Testis (tissue), 5 donors: ENCODE measurements at places on chromosomes 2 and 18.
A peak's percentile ranks its signal among the peaks of the same experiment; 100 is the strongest.

- DNase-seq, result no peak
Measured at GRCh38 chr18:59918997-59919396, 19.2 kb downstream of the PMAIP1 start.

DNA sequence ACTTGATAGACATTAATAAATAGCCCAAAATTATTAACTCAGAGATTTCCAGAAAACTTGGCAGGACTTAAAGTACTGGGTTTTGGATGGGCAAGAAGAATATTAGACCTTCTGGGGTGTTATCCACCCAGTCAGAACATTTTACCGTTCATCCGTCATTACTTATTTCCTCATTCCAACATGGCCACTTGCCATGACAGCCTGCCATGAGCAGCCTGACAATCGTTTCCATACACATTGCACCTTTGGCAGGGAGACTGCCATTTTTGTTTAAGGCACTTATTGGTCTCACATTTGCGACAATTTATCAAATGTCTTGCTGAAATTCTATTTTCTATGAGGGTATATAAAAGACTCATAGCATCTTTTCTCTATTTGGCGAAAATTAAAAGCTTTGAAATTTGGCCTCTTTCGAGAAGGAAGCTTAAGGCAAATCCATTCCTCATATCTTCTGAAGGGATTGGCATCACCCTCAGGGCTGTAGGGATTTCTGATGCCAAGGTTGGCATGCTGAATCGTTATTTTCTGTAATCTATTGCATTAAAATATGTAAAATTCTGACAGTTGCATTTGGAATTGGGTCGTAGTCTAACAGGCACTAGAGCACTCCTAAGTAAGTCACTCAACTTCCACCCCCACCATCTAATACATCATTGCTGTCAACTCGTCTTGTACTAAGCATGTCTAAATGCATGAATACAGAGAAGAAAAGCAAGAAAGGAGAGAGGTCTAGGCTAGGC is 406.3 kb upstream of the PIK3C3 start:
- DNase-seq, result no peak

- no peak for DNase-seq
Measured at GRCh38 chr2:121721926-121722325, 14.7 kb downstream of the NIFK start.

GRCh38 chr2:165068487-165068757 is 113.1 kb upstream of the SLC38A11 start:
- DNase-seq, result no peak

DNA sequence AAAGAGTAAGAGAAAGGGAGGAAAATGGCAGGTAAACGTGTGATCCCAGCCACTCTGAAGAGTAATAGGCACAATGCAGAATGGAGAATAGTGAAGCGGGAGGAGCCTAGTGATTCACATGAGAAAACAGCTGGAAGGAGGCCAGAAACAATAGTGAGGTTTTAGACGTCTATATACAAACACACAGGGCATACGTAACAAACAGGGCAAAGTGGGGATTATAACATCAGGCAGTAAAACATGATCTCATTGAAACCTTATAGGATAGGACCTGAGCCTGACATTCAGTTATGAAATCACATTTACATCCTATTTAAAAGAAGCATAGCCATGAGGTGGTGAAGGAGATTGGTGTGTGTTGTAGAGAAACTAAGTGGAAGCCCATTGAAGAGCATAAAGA is 33.0 kb upstream of the GATA6 start:
- DNase-seq, result no peak

DNA sequence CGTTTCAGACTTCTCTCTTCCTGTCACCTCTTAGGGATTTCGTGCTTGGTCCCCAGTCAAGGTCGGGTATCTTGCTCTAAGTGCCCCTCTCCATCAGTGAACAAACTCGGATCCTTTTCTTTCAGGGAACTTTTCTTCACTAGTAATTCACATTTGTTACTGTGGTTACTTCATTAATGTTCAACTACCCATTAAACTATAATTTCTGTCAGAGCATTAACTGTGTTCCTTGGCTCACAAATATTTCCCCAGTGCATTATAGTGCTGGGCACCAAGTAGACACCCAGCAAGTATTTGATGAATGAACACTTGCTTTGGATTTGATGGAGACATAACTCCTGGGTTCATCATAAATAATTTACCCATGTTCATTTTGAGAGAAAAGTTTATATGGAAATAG is 209.7 kb upstream of the KCNJ3 start:
- no peak for DNase-seq

- DNase-seq, result no peak
Measured at GRCh38 chr2:233976690-233977294, 59.6 kb downstream of the TRPM8 start.

GRCh38 chr2:191176305-191176704 is 25.5 kb upstream of the STAT4 start:
- DNase-seq, result no peak

- DNase-seq, result no peak
Measured at GRCh38 chr2:12194968-12195367, 448.5 kb downstream of the LPIN1 start.

GRCh38 chr18:6875749-6876148 is 146.2 kb downstream of the ARHGAP28 start:
- DNase-seq, result no peak

- DNase-seq, result peak; percentile 84
Measured at GRCh38 chr18:5296706-5297320, 1.3 kb upstream of the ZBTB14 start.

GRCh38 chr2:216989340-216990129 is 129.7 kb upstream of the TNP1 start:
- DNase-seq, result no peak

- DNase-seq, result no peak
Measured at GRCh38 chr2:240518981-240519380, 38.8 kb downstream of the ANKMY1 start.

DNA sequence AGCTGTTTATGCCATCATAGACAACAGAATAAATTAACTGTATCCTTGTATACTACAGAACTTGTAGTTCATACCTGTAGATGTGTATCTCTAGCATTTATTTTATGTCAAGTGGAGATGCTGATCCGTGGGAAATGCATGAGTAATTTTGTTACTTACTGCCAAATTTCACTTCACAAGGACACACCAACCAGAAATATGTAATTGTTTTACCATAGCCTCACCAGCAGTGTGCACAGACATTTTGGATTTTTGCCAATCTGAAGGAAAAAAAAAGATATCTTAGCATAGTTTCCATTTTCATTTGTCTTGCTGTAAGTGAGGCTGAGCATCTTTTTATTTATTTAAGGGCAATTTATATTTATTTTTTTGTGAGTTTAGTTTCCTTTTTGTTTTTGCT is 265.1 kb upstream of the OSR1 start:
- DNase-seq, result no peak

- no peak for DNase-seq
Measured at GRCh38 chr2:6999211-6999877, 82.1 kb downstream of the RNF144A start.

DNA sequence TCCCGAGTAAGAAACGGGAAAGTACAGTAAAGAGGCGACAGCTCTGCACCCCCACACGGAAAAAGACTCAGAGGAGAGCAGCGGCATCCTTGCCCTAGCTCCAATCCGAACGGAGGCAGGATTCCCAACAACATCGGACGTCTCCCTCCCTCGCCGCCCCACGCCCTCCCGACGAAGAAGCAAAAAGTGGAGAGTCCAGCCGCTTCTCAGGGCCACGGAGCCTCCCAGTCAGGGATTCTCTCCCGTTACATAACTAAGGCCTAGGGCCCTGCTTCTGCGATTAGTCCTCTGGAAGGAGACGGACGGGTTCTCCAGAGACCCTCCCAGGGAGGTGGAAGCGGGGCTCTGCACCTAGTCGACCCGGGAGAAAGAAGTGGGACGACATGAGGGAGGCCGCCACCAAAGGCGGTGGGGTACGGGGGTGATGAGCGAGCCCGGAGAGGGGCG is 587 bp downstream of the SUMO1 start:
- DNase-seq, result peak; percentile 57

GRCh38 chr18:58337686-58338085 is 291.2 kb downstream of the ALPK2 start:
- no peak for DNase-seq

DNA sequence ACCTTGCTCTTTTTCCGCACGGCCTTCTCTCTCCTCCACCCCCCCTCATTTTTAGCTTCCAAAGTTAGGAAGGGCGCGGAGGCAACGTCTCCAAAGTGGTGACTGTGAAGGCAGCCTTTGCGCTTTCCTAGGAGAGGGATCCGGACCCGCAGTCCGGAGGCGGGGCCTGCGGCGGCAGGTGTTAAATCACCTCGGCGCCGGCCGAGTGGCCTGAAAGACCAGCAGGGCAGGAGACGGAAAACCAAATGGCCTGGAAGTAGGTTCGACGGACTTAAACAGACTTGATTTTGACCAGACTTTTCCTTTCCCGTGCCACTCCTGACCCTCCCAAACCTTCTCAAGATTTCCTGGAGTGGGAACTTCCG is 615 bp downstream of the GORASP2 start:
- peak; percentile 62 for DNase-seq

DNA sequence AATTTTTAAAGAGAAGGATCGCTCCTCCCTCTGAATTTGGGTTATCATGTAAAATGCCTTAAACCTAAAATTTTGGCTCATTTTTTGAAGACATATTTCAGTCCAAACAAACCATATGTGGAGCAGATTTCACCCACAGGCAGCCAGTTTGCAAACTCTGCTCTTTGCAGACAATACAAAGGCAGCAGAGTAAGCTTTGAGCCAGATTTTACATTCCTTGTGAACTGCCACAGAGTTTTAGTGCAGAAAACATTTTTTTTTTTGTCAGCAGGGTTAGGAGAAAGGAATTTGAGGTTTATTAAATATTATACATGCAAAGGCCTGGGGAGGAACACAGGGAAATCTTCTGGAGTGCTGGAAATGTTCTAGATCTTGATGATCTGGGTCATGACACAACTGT is 171.9 kb upstream of the FN1 start:
- DNase-seq, result no peak

GRCh38 chr2:1620081-1620480 is 124.2 kb downstream of the PXDN start:
- DNase-seq, result no peak

DNA sequence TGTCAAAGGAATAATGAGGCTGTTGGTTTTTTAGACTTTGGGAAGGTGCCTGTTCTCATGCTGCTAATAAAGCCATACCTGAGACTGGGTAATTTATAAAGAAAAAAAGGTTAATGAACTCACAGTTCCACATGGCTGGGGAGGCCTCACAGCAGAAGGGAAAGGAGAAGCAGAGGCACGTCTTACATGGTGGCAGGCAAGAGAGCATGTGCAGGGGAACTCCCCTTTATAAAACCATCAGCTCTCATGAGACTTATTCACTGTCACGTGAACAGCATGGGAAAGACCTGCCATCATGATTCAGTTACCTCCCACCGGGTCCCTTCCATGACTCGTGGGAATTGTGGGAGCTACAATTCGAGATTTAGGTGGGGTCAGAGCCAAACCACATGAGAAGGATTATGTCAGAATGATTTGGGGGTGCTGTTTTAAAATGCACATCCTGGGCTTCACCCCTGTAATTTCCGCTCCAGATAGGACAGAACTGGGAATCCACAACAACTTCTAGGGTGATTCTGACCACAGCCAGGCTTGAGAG is 37.8 kb downstream of the TCF7L1 start:
- DNase-seq, result no peak

GRCh38 chr2:47299555-47299954 is 103.4 kb upstream of the MSH2 start:
- no peak for DNase-seq

DNA sequence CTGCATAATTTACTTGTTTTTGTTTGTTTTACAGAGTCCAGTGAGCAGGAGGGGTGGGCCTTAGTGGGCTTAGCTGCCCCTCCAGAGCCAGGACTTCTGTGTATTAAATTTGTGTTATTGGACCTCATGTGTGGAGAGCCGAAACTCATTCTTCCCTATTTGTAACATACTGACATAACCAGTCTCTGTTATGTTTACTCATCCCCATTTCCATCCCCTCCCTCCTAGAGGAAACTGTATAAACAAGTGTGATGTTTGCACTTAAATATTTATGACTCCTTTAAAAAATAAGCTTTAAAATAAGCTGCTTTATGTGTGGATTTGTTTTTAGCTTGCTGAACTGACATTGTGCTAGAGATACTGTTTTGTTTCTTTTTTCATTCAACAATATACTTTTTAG is 13.8 kb downstream of the ZNF512 start:
- DNase-seq, result no peak

DNA sequence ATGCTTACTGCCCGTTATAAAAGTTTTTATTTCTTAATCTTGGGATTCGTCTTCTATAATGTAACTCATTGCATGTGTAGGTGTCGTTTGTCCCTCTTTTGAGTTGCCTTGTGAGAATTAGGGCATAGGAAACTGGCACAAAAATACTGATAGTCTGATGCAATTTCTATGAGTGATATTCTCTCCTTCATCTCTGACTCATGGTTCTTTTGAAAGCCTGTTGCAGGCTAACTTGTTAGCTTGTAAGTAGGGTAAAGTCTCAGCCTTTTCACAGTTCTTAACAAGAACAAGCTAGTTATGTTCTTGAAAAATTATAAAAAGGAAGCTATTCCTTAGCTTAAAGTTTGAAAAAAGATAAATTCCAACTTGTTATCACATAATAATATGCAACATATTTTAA is 1085.4 kb upstream of the NRXN1 start:
- DNase-seq, result no peak

DNA sequence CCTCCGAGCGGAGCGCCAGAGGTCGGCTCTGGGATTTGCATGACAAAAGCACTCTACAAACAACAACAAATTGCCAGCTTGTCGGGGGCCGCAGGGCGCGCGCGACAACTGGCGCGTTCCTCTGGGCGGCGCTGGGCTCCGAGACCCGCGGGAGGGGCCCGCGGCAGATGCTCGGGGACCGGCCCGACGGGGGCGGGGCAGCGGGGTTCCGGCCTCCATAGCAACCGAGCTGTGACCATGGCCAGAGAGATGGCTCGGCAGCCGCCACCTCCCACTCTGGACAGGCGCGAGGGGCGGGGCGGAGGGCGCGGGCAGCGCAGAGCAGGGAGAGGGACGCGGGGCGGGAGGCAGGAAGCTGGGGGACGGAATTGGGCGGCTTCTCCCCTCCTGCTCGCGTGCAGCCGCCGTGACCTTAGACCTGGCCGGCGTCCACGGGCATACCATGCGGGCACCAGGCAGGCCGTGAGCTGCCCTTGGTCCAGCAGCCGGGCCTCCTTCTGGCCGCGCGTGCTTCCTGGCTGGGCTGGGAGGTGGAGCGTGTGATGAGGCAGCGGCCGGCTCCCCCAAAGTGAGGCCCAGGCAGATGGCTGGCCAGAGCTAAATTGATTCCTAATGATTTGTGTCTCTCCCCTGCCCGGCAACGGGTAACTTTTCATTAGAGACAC is 171.5 kb downstream of the CELF4 start:
- peak; percentile 78 for DNase-seq

DNA sequence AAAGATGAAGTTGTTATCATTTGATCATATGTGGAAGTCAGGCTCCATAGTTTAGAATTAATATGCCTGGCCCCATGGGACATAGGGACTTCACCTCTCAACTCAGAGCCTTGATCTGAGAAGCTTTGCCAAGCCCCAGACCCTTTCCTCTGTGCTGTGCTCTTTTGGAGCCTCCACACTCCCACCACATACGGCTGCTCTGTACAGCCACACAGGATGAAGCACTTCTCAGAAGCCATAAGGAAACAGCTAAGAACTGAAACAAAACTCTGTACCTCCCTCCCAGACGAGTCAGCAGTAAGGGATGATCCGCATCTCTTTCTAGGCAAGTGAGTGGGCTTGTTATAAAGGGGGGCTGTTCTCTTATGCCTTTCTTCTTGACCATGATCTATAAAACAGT is 66.5 kb downstream of the CAB39 start:
- DNase-seq, result no peak

- DNase-seq, result no peak
Measured at GRCh38 chr2:20594957-20595356, 55.9 kb downstream of the HS1BP3 start.
